ENCODE measurements at places on chromosomes 12 and 14. TPM values are rescaled to one million over a fixed set of nuclear protein-coding genes. Genes with fewer than 3 reads are reported as not detected.

GRCh38 chr12:72491426-72491825 lies 219.3 kb downstream of the TRHDE start:
- H3K36me3 ChIP-seq: no peaks in the 10 kb centered on the region
- H3K4me1 ChIP-seq: no peaks in the 10 kb centered on the region
- DNase-seq: no peak
- no peaks in the 10 kb centered on the region for H3K27me3 ChIP-seq
- H3K4me3 ChIP-seq: no peak overlapping the region
- H3K27ac ChIP-seq: no peak overlapping the region

DNA sequence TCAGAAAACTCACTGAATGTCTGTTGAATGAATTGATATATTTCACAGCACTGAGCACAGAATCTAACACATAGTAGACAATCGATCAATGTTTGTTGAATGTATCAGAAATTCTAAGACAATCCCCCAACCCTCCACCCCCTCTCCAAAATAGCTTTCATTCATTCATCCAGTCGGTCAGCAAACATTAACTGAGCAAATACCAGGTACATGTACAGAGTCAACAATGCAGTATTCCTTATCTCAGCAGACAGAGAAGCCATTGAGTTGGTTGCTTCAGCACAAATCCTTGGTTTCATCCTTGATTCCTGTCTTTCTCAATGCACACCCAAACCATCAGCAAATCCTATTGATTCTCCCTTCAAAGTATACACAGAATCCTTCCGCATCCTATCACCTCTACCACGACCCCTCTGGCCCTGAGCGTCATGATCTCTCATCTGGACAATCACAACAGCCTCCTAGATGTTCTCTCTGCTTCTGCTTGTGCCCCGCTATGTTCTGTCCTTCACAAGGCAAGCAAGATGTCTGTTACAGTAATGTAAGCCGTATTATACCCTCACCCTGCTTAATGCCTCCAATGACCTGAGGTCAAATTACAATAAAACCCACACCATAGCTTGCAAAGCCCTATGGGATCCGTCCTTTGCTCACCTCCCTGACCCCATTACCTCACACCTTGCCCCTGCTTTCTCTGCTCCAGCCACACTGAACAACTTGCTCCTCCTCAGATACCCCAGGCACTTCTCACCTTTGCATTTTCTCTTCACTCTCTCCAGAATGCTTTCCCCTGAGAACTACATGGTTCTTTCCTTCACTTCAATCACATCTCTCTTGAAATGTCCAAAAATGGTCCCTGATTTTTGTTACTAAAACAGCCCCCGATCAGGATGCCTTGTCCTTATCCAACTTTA lies 738.1 kb upstream of the TBX3 start:
- H3K27me3 ChIP-seq: no peaks in the 10 kb centered on the region
- no peak for DNase-seq
- no peak overlapping the region for H3K4me3 ChIP-seq
- no peak overlapping the region for H3K27ac ChIP-seq
- peaks cover 4% of the 10 kb centered on the region for H3K4me1 ChIP-seq
- H3K36me3 ChIP-seq: no peaks in the 10 kb centered on the region

MOK gene
- 1.7 TPM for total RNA-seq

DNA sequence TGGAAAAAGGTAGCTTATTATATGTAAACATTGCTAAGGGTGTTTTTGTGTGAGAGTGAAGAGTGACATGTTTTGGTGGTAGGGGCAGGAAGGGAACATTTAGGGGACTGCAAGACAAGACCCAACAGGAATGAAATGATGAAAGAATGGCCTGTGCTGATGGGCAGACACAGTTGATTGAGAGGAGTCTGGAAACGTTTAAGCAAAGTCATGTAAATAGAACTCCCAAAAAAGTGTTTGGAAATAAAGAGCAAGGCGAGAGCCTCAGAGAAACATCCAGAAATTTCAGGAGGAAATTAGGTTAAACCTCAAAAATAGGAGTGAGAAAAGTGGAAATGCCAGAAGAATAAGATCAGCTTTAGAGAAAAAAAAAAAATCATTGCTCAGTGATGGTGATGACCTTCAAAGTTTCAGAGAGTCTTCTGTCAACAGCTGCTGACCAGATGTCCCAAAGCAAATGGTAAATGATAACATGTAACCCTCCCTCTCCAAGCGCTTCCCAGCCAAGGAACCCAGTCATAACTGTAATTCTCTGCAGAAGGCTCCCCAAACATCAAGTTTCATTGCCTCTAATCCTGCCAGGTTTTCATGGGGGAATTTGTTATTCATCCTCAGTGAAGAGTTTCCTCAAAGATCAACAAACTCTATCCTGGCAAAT lies 223.2 kb upstream of the FAR2 start:
- H3K4me3 ChIP-seq: no peak overlapping the region
- no peaks in the 10 kb centered on the region for H3K27me3 ChIP-seq
- H3K4me1 ChIP-seq: no peaks in the 10 kb centered on the region
- H3K27ac ChIP-seq: no peak overlapping the region

- H3K4me1 ChIP-seq: peaks cover 7% of the 10 kb centered on the region
- no peaks in the 10 kb centered on the region for H3K27me3 ChIP-seq
- H3K36me3 ChIP-seq: peaks cover 55% of the 10 kb centered on the region
- DNase-seq: no peak
Measured at GRCh38 chr14:49581209-49582112, 4.7 kb downstream of the RPS29 start.

Data from H1 (cell line).